Activated naive CD4-positive, alpha-beta T cell treated with anti-CD3 and anti-CD28 coated beads, Interleukin-2, amount 50 U/mL, for 16 hours (primary cell): ENCODE measurements at places on chromosomes 11 and 22.

GRCh38 chr11:75916882-75917281, 101.9 kb downstream of the UVRAG start:
- DNase-seq: no peak

DNA sequence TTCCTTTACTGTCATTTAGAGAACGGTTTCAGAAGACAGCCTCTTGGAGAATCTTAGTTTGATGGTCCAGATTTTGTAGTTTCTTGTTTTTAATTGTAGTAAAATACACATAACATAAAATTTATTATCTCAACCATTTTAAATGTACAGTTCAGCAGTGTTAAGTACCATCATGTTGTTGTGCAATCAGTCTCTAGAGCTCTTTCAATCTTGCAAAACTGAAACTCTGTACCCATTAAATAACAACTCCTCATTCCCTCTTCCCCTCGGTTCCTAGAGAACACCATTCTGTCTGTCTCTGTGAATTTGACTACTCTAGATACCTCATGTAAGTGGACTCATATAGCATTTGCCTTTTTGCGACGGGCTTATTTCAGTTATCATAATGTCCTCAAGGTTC, 69.8 kb downstream of the GRIK4 start:
- no peak for DNase-seq

- peak; percentile 54 for DNase-seq
Observed at GRCh38 chr11:112085822-112086421, 634 bp downstream of the TIMM8B start.

DNA sequence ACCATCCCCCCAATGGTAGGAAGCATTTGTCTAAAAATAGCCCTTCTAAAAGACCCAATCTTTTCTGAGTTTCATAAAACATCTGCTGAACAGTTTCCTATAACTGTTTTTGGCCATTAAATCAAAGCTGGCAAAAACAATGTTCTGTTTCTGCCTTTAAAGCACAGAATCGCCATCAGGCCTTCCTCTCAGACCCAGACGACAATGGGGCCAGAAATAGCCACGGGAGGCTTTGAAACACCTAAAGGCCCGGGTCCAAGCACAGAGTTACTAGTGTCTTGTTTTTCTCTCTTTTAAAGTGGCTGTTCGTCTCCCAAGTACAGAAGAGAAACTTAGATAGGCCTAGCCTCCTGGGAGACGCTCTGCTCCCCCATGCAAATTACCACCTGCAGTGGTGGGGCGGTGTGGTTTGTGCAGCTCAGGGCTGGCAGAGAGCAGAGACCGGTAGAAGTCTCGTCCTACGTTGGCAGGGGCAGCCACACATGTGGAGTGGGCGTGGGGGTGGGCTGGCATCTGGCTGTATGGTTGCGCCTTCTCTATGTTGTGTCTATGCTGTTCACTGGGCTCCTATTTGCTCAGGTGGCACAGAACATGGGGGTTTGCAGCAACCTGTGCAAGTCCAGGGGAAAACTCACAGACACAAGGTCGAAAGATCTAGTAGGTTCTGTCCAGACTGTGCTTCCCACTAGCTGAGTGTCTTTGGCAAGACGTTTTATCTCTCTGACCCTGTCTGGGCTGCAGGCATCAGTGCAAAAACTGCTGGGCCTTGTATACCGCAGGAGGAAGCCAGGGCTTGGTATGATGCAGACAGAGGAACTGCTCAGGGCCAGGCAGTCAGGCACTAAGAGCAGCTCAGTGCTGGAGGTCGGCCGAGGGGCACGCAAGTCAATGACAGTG, 23.6 kb upstream of the ETS1 start:
- DNase-seq: peak; percentile 62

DNA sequence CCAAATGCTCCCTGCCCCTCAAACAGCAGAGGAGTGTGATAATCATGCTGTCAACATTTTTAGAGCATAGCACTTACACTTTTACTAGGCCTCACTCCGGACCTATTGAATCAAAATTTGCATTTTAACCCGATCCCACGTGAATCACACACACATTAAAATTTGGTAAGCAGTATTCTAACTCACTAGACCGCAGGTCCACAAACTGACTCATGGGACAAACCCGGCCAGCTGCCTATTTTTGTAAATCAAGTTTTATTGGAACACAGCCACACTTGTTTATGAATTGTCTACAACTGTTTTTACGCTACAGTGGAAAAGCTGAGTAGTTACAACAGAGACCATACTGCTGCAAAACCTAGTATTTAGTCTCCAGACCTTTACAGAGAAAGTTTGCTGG, 43.3 kb downstream of the SNX19 start:
- no peak for DNase-seq

GRCh38 chr11:128551058-128551457, 36.3 kb downstream of the ETS1 start:
- DNase-seq: no peak

- no peak for DNase-seq
Observed at GRCh38 chr11:66728693-66729385, at the start of gene SPTBN2. SPTBN2 (minus strand) TSS chr11:66729216; CDS start chr11:66721240, 7,976 bp downstream.

- DNase-seq: no peak
Observed at GRCh38 chr11:101914341-101914737, 471 bp upstream of the CEP126 start.

DNA sequence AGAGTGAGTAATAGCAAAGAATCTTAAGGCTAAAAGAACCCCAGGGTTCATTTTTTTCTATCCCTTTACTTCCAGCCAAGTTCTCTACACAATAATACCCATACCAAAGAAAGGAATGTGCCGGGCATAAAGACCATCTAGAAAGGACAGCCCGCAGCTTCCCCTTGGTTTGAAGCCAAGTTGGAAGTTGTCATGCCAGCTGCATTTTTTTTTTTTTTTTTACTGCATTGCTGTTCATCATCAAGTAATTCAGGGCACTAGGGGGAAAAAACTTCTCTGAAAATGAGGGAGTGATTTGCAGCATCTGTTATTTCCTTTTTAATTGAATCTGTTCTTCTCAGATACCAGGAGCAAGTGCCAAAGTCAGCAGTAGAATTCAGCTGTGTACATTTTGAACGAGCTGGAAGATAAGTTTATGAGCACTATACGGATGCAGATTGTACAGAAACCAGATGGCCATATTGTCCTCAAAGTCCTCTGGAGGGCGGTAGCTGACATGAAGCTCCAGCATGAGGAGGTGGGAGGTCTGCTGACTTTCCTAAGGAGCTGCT, 56.4 kb downstream of the UBASH3B start:
- no peak for DNase-seq

- no peak for DNase-seq
Observed at GRCh38 chr11:16013649-16014275, 342.6 kb downstream of the SOX6 start.

GRCh38 chr11:134049303-134049702, 19.6 kb upstream of the JAM3 start:
- DNase-seq: no peak

GRCh38 chr11:8260202-8260966, 3.3 kb downstream of the LMO1 start:
- DNase-seq: no peak

- DNase-seq: no peak
Observed at GRCh38 chr11:3230636-3231549, 1.3 kb downstream of the MRGPRE start.

DNA sequence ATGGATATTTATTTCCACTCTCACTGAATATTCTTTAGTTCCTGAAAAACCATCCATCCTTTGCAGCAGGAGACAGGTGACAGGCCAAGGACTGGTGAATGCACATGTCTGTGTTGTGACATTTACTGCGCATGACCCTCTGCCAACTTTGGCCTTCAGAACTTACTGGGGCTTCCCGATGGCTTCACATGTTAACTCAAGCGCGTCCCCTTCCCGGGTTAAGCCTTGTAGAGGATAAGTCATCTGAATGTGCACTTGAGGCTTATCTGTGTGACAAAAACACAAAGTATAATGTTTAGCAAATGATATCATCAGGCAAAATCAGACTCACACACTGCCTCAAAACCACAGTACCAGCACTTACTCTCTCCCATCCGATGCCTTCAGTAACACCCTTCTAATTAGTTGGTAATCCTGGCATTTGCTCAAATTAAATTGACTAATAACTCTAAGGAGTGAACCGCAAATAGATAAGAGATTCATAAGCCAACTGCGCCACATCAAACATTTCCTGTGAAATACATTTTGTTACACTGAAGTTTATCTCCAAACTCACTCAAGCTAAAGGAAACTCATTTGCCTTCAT, 286.4 kb downstream of the CADM1 start:
- no peak for DNase-seq
